ENCODE measurements at places on chromosomes 5 and 9.
A peak's percentile ranks its signal among the peaks of the same experiment; 100 is the strongest.

GRCh38 chr9:115668521-115668920, 485.1 kb upstream of the PAPPA start:
- no peak for DNase-seq

DNA sequence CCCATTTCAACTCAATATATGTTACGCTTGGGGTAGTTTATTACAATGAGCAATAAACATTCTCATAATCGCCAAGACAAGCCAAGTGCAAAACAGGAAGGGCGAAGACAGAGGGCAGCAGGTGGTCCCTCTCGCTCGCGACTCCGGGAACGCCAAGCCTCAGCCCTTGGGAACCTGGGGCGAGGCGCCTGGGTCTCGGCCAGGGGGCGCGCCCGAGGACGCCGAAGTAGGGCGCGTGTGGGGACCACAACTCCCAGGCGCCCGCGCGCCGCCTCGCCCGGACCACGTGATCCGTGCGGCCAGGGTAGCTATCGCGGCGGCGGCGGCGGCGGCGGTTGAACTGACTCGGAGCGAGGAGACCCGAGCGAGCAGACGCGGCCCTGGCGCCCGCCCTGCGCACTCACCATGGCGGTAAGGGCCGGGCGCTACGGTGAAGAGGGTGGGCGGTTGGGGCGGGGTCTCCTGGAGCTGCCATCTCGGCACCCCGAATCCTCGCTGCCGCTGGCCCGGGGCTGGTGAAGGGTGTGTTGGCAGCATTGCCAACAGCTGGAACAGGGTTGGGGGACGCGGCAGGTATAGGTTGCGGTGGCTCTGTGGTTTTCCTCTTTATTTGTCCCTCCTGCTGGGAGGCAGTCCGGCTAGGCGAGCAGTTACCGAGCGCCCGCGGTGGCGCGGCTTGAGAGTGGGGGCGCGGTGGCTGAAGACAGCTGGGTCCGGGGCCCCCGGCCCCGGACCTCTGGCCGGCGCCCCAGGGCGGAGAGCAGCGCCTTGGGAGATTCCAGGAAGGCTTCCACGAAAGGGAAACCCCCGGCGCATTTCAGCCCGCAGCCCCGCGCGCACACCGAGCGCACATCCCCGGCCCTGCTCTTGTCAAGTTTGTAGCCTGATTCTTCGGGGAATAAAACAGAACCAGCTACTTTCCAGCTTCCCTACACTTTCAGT, at the start of gene SLC31A2:
Gene SLC31A2 (plus strand): TSS at position 338 of the 942 bp plus-strand sequence. CDS start 68 bp downstream, at position 406.
- peak; percentile 82 for DNase-seq

DNA sequence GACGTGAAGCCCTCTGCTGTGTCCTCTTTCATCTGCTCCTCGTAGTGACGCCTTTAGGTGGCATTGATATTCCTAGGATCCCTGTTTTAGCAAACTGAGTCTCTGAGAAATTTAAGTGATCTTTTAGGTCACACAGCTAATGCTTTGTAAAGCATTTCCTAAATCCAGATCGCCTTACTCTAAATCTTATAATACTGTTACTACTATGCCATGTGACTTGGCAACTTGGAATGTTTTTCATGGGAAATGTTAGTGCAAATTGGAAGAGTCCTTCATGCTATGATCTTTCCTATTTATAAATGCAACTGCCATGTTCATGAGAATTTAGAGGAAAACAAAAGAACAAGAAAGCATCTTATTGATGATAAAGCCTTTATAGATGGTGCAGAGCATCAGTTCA, 212.2 kb downstream of the TRIO start:
- DNase-seq = no peak

GRCh38 chr9:107539427-107540163, 50.0 kb upstream of the KLF4 start:
- no peak for DNase-seq

- DNase-seq = no peak
Measured at GRCh38 chr9:99083051-99083450, 21.9 kb upstream of the TGFBR1 start.

GRCh38 chr5:40572937-40573336, 106.8 kb upstream of the PTGER4 start:
- DNase-seq = no peak

- DNase-seq = no peak
Measured at GRCh38 chr5:157965040-157965678, 106.2 kb upstream of the CLINT1 start.

- no peak for DNase-seq
Measured at GRCh38 chr5:137303509-137303908, 195.6 kb downstream of the SPOCK1 start.

DNA sequence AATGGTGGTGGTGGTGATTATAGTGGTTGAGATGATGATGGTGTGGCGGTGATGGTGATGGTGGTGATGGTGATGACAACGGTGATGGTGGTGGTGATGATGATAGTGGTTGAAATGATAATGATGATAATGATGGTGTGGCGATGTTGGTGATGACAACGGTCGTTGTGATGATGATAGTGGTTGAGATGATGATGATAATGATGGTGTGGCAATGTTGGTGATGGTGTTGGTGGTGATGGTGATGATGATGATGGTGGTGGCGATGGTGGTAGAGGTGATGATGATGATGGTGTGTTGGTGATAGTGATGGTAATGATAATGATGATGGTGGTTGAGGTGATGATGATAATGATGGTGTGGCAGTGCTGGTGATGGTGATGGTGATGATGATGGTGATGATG, 48.0 kb downstream of the PHF2 start:
- no peak for DNase-seq

DNA sequence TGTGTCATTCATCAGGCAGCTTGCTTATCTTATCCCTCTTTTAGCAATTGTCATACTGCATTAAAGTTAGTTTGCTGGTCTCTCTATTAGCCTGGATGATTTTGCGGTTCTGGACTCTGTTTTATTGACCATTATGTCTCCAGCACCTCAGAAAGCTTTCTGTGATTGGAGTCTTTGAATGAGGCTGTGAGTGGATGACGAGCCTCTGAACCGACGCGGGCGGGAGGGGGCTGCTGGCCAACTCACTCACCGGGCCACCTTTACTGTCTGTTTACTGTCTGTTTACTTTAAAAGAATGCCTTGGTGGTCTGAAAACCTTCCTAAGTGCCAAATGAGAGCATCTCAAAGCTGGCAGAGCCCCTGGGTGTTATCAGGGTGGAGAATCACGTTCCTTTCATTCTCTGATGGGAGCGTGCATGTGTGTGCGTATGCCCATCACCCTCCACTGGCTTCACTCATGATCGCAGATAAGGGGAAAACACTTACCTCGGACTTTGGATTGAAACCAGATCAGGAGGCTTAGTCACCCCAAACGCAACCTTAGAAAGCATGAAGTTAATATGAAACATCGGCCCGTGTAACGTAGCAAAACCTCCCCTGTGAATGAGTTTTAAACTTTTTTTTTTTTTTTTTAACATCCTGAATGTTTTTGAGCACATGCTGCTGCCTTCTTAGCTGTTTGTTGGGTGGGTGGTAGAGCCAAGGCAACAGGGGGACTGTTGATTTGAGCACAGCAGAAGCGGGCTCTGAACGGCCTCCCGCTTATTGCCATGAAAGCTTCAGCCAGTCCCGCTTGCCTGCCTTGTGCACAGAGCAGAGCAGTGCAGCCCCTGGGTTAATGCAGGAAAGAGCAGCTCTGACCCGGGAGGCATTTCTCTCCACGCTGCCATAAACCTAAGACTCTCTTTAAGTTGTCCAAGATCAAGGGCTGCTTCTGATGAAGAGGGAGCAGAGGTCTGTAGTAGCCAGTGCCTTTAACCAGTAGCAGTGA, 173.6 kb downstream of the GADD45G start:
- DNase-seq = no peak

GRCh38 chr9:95129476-95130291, 187.8 kb downstream of the FANCC start:
- DNase-seq = no peak

DNA sequence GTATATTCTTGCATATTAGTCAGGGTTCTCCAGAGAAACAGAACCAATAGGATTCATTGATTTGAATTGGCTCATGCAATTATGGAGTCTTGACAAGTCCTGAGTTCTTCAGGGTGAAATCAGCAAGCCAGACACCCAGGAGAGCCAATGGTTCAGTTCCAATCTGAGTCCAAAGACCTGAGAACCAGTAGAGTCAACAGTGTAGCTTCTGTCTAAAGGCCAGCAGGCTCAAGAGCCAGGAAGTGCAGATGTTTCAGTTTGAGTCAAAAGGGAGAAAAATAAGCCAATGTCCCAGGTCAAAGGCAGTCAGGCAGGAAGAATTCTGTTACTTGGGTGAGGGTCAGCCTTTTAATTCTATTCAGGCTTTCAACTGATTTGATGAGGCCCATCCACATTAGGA, 37.8 kb upstream of the ANKRD34B start:
- no peak for DNase-seq

DNA sequence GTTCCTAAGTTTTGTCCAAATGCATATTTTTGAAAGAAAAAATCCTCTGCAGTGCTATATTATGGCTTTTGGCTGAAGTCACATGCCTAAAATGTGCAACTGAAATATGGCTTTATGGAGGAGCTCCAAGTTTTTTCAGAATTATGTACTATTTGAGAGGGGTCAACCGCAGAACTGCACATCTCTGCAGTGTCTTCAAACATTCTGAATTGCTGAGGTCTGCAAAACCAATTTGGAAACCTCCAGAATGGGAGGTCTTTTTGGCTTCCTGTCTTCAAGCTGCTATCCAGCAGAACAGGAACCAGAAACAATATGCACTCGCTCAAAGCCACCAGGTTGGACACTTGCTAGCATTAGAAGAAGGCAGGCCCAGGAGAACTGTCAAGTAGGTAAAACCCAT, 376.0 kb upstream of the PAPPA start:
- no peak for DNase-seq

DNA sequence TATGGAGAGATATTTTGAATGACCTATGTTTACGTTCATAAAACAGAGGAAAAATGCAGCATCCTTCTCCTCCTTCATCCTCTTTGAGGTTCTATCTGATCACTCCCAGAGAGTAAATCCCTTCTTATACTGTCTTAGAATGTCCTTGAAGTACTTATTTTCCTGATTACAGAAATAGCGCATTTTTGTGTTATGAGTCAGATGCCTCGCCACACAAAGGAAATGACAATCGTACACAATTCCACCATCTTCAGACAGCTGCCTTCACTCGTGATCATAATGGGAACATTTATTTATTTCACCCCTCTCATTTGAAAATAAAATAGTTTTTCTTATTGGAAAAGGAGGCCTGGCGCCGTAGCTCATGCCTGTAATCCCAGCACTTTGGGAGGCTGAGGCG, 2.4 kb upstream of the GLT6D1 start:
- no peak for DNase-seq

GRCh38 chr5:149238540-149238939, 33.1 kb upstream of the AFAP1L1 start:
- no peak for DNase-seq

DNA sequence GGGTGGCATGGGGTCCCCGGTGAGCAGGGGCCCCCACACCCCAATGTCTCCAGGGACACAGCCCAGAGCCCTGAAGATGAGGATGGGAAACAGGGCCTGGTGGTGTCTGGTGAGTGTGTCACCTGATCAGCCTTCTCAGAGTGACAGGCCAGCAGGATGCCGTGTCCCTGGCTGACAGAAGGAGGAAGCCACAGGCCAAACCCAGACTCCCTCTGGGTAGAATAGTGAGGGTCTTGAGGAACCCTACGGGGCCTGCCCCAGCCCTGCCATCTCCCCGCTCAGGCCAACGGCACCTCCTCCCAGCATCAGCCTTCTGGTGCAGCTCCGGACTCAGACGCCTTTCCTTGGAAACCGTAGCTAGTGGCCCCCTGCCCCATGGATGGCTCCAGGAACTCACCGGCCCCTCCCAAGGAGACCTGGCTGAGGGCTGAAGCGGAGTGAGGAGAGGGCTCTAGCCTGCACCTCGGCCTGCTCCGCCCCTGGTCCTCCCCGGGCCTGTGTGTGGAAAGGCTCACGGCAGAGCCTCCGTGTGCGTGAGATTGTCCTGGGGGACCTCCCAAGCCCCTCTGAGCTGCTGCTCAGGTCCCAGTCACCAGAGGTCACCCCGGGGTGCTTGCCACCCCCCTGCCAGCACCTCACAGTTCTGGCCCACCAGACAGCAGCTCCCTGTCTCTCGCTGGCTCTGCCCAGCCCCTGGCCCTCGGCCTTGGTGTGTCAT, 6.0 kb downstream of the RALGDS start:
- peak; percentile 40 for DNase-seq

- DNase-seq = no peak
Measured at GRCh38 chr9:135480071-135480939, 723 bp downstream of the PPP1R26 start.
